Omental fat pad (tissue), 4 donors: ENCODE measurements at places on chromosomes 4 and X. TPM values are rescaled to one million over a fixed set of nuclear protein-coding genes. Genes with fewer than 3 reads are reported as not detected.

The CC2D2A gene
- total RNA-seq = 12.8 TPM

The PAGE4 gene
- not detected for total RNA-seq

The RIPPLY1 gene
- not detected for total RNA-seq

The GPAT3 gene
- total RNA-seq = 11.8 TPM

The GPRASP2 gene
- total RNA-seq = 8.5 TPM

The UCP1 gene
- total RNA-seq = 0.28 TPM

The RAPGEF2 gene
- 51.0 TPM for total RNA-seq

The NEUROG2 gene
- total RNA-seq = not detected

The VSIG4 gene
- total RNA-seq = 289 TPM

The SRPK3 gene
- 0.19 TPM for total RNA-seq

The KCTD8 gene
- 3.2 TPM for total RNA-seq

The CXCL8 gene
- 7.3 TPM for total RNA-seq

The XAGE2 gene
- not detected for total RNA-seq

The INPP4B gene
- 11.8 TPM for total RNA-seq

GRCh38 chrX:110159865-110160264 lies 157.0 kb downstream of the TMEM164 start:
- no peak for DNase-seq

DNA sequence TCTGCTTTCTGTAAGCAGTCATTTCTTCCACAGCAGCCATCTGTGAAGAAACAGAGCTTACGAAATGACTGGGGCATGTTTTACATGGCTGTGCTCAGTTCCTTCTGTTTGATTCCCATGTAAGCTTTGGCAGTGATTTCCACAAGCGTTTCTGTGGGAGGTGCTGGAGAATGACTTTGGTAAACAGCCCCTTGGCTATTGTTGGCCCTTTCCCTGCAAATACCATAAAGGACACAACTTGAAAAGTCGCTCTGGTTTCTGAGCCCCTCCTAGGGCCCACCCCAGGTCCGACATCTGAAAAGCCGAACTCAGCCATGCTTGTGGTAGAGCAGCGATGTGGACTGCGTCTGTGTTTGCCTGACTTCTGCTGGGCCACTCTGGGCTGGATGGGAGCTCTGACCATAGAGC lies 3.7 kb downstream of the LIMCH1 start:
- DNase-seq = no peak

- DNase-seq = no peak
Observed at GRCh38 chr4:109462802-109463201, 29.2 kb downstream of the SEC24B start.

DNA sequence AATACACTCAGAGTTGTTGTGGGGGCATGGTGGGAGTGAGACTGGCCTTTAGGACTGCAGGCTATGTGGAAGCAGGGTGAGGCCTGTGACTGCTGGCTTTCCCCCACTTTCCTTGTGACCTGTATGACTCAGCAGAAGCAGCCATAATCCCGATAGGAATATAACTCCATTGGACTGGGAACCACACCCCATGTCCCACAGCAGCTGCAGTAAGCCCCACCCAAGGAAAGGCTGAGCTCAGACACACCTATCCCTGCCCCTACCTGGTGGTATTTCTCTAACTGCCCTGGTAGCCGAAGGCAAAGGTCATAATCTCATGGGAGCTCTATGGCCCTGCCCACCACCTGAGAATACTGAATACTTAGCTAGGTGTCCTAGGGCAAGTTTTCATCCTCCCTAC lies 169.3 kb downstream of the GC start:
- DNase-seq = no peak

DNA sequence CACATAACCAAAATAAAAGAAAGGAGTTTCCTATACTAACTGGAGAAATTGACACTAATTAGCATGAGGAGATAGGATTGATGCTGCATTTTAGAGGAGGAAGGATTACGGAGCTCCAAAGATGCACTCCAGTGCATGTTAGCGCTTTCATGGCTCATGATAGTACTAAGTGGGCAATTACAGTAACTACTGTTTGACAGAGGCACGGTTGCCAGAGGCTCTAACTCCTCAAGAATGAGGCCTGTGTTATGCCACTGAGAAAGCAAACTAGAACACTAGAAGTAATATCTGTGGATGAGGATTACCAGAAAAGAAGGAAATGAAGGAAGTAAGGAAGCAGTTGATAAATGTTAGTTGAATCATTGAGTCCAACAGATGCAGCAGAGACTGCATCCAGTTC lies 19.6 kb upstream of the PDGFC start:
- no peak for DNase-seq

- DNase-seq = no peak
Observed at GRCh38 chr4:183599690-183600089, 59.3 kb downstream of the RWDD4 start.

DNA sequence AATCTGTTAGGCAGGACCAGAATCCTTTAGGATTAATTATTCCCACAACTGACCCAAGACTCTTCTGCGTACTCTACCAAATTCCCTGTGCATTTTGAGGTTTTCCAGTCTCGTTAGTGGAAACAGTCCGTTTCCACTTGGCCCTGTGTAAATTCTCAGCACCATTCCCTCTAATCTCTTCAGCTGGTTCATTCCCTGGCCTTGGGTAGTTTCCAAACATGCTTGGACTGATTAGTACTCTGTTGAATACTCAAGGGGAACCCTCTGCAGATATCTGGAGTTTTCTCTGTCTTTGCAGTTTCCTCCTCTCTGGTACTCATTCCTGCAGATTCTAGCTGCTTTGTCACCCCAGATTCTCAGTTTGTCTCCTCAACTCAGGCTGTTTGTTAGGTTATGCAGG lies 80.4 kb downstream of the ZFX start:
- DNase-seq = no peak

- DNase-seq = no peak
Observed at GRCh38 chrX:40318076-40318475, 220.3 kb upstream of the BCOR start.

- no peak for DNase-seq
Observed at GRCh38 chr4:1373892-1374705, 27.1 kb downstream of the UVSSA start.
